RWPE2 (cell line): ENCODE measurements at places on chromosomes 7 and 10.

DNA sequence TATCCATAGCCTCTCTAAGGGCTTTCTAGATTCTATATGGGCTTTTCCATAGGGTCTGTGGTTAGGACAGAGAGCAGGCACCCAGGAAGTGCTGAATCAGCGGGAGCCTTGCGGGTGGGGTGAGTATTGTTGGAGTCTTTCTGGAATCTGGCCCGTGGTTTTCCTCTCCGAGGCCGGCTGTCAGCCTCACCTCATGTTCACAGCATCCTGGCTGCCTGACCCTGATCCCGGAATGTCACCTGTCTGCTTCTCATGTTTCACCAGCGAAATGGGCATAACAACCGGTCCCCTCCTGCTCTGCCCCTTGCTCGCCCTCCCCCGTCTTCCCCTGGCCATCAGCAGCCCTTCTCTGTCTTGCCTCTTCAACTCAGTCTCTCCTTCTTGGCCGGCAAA is 36.5 kb downstream of the DDIT4 start:
- no peaks in the 10 kb centered on the region for H3K36me3 ChIP-seq
- no peaks in the 10 kb centered on the region for H3K27me3 ChIP-seq
- peak overlapping the region; percentile 69 for H3K27ac ChIP-seq

- H3K27ac ChIP-seq = no peak overlapping the region
- no peaks in the 10 kb centered on the region for H3K4me1 ChIP-seq
- no peak for DNase-seq
- no peak overlapping the region for H3K4me3 ChIP-seq
Observed at GRCh38 chr7:57425969-57426628, 23.9 kb upstream of the ZNF716 start.

- no peak overlapping the region for H3K4me3 ChIP-seq
- no peak overlapping the region for H3K27ac ChIP-seq
- no peaks in the 10 kb centered on the region for H3K36me3 ChIP-seq
- no peaks in the 10 kb centered on the region for H3K27me3 ChIP-seq
- DNase-seq = no peak
Observed at GRCh38 chr10:47099474-47099873, 188.2 kb downstream of the PTPN20 start.

DNA sequence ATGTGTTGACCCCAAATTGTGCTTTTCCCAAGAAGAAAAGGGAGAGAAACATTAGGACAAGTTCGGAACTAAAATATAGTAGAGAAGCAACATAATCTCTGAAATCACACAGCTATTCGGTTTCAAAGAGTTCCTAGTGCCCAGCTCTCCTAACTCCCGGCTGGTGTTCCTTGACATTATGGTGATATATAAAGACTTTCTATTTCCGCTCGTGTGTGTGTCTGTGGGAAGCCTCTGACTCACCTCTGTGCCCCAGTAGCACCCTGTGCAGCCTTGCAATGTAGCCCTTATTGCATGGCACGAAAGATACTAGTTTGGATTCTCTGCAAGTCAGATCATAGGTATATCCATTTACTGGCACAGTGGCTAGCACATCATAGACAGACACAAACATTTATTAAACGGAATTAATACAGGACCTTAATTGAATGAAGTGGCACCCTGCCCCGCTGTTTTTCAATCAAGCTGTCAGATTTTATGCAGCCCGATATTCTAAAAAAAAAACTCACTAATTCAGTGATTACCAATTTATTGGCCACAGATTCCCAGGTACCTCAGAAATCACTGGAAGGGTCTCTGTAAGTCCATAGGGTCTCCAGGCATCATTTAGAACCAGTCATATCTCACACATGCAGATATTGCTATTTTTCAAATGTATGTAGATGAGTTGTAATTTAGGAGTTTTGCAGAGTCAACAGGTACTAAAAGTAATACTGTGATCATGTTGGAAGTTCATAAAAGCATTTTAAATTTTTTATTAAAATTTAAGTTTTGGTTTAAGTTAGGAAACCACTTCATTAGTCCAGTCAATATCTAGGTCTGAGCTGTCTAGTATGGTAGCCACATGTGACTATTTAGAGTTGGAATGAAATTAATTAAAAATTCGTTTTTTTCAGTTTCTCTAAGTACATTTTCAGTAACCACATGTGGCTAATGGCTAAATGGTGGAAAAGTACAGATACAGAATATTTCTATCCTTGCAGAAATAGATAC is 43.3 kb downstream of the SFTPD start:
- H3K4me1 ChIP-seq = no peaks in the 10 kb centered on the region
- DNase-seq = no peak
- H3K27ac ChIP-seq = no peak overlapping the region
- H3K4me3 ChIP-seq = peak overlapping the region; percentile 32
- peaks cover 57% of the 10 kb centered on the region for H3K27me3 ChIP-seq
